WTC11 (cell line): ENCODE measurements at places on chromosomes 7 and 10.

GRCh38 chr7:73530800-73531199, 8.7 kb upstream of the BAZ1B start:
- no peak for DNase-seq

- DNase-seq = no peak
Observed at GRCh38 chr7:5063698-5064097, 18.0 kb downstream of the RBAK start.

GRCh38 chr7:151382079-151382885, 27.6 kb downstream of the WDR86 start:
- DNase-seq = peak; percentile 40

DNA sequence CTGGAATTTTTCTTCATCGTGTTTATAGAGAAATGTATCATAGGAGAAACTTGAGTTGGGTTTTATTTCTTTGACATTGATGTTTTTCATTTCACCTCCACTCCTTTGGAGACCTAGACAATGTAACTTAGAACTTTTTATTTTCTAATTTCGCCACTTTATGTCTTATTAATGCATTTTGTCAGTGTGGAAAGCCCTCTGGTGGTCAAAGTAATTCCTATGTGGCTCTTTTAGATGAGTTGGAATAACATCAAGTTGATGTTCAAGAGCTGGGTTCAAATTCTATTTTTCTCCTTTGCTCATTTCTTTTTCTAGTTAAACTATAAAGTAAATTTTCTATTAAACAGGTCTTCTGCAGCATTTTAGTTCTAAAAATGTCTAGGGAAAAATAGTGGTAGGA, 478.6 kb downstream of the LRMDA start:
- no peak for DNase-seq

- DNase-seq = no peak
Observed at GRCh38 chr10:88245974-88246511, 337.1 kb downstream of the RNLS start.

GRCh38 chr7:130473289-130473688, 18.6 kb upstream of the MEST start:
- no peak for DNase-seq

- DNase-seq = no peak
Observed at GRCh38 chr7:6284055-6284400, 11.6 kb upstream of the CYTH3 start.

GRCh38 chr7:12066004-12066403, 145.1 kb upstream of the TMEM106B start:
- no peak for DNase-seq

DNA sequence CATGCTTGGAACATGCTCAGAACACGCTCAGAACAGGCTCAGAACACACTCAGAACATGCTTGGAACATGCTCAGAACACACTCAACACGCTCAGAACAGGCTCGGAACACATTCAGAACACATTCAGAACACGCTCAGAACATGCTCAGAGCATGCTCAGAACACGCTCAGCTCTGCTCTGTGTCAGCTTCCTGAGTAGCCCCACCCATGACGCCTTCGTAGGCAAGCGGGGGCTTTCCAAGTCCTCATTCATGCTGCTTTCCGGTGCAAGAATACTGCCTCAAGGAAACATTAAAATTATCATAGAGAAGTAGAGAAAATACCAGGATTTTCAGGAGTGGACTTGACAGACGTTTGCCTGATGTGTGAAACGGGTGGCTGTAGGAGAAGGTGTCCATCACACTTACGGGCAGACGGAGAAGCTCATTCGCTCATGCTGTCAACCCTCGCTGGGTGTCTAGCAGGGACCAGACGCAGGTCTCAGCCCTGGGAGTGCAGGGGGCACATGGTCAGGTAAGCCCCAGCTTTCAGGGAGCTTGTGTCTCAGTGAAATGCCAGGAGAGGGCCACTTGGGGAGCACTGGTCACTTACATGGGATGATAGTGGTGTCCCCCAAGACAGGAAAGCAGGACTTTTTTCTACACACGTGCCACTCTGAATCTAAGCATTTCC, 24.7 kb downstream of the EN2 start:
- no peak for DNase-seq

GRCh38 chr10:51911723-51912122, 212.3 kb upstream of the CSTF2T start:
- no peak for DNase-seq
